ENCODE measurements at places on chromosomes 1 and 21. TPM values are rescaled to one million over a fixed set of nuclear protein-coding genes. Genes with fewer than 3 reads are reported as not detected.

DNA sequence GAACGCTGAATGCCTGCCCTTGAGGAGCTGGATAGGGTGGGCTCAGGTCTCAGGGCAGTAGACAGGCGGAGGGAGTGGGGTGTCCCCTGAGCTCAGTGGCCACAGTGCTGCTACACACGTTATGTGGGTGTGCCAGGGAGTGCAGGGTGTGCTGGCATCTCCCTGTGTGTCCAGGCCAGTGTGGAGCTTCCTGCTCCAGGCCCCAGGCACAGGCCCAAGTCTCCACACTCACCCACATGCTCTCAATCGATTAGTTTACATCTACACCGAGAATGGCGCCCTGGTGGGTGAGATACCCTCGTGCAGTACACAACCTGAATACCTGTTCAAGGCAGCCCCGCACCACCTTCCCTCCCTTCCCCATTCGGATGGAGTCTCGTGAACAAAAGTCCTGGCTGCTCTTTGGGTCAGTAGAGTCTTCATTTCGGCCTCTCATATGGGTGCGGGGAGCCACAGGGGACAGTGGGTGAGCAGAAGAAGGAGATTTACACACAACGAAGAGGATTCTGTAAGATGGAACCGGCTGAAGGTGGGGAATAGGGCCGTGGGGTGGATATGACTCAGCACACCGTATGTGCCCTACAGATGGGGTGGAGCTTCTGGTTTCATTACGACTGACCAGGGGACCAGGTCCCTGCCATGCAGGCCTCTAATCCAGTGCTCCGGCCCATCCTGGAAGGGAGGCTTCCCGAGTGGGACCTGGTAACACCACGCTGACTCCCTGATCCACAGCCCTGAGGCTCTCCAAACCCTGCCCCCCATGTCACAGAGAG lies 93.3 kb downstream of the SPSB1 start:
- DNase-seq: no peak

DNA sequence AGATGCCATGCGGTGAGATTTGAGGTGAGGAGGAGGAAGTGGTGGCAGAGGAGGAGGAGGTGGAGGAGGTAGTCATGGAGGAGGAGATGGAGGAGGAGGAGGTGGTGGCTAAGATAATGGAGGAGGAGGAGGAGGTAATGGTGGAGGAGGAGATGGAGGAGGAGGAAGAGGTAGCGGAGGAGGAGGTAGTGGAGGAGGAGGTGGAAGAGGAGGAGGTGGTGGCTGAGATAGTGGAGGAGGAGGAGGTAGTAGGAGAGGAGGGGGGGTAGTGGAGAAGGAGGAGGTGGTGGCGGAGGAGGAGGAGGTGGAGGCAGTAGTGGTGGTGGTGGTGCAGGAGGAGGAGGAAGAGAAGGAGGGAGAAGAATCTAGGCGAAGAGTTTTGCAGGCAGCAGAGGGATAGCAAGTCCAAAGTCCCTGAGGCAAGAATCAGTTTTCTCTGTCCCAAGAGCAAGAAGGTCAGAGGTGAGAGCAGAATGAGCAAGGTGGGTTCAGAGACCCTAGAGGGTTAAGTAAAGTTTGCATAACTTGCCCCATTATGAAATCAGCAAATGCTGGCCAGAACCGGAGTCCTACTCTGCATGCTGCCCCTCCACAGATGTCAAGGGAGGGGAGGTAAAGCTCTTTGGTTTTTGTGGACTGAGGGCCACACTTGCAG lies 38.9 kb upstream of the GNPAT start:
- DNase-seq: no peak

DNA sequence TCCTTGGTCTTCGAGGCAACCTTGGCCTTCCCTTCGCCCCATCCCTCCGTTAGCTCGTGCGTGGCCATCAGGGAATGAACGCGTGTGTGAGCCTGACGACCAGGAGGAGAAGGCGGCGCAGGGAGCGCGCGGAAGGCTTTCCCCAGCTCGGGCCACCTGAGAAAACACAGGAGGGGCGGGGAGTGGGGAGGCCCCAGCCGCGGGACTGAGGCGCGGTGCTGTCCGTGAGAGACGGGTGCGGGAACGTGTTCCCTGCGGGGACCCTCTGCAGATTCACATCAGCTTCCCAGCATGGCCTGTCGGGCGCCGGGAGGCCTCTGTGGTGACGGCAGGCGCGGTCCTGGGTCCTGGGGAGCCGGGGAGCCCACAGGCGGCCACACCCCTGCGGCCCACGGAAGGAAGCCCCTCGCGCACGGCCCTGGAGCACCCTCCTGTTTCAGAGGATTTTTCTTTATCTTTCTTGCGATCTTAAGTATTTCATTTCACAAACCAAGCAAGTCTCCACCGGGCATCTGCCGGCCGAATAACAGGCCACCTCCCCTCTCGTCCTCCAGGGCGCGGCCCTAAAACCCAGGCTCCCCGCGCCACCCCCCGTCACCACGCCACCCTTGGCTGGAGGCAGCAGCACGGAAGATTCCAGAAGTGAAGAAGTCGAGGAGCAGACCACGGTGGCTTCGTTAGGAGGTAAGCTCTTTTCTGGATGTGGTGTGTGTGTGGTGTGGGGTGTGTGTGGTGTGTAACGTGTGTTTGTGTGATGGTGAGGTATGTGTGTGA lies 66.3 kb downstream of the SLC19A1 start:
- DNase-seq: no peak

- DNase-seq: no peak
These were observed 40.0 kb upstream of the RHOU start for GRCh38 chr1:228695015-228695955.

GRCh38 chr1:4573526-4573925 lies 80.9 kb upstream of the AJAP1 start:
- no peak for DNase-seq

DNA sequence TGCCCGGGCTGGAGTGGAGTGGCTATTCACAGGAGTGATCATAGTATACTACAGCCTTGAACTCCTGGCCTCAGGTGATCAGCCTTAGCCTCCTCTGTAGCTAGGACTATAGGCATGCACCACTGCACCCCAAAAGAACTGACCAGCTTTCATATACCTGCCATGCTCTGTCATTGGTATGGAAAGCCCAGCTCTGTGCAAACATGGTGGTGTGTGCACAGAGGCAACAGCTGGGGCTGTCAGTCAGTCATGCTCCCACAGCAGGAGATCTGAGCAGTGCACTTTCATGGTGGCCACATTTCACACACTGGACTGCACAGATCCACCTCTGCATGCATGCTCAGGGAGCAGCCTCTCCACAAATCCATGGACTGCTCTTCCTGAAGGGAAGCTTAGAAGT lies 8.8 kb upstream of the JAK1 start:
- DNase-seq: no peak

DNA sequence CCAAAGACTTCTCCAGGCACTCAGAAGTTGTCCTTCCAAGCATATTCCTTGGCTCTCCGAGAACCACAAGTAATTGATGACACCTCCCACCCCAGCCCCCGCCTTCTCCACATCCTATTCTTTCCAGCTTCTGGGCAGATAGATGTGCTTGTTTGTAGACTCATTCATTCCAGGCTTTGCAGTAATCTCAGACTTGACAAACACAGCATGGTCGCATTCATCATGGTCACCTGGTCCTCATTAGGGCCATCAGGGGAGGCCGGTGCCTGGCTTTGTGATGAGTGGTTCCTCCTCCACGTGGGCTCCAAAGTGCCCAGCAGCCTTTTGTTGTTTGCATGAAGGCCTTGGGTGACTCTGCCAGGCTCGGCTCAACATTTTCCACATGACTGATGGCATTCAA lies 28.5 kb upstream of the KCNE2 start:
- no peak for DNase-seq

DNA sequence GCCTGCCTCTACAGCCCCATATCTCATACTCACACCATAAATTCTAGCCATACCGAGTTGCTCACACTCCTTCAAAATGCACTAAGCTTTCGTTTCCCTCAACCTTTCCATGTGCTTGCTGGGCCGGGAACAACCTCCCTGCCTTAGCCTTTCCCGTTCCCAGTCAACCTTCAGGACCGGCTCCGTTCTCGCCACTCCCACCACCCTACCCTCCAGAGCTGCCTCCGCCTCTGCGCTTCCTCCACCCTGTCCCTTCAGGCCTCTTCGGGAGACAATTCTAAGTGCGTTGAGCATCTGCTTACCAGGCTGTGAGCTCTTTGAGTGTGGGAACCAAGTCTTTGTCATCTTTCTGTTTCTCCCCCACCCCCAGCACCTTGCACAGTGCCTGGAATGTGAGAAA lies 31.6 kb downstream of the KCNN3 start:
- DNase-seq: no peak

DNA sequence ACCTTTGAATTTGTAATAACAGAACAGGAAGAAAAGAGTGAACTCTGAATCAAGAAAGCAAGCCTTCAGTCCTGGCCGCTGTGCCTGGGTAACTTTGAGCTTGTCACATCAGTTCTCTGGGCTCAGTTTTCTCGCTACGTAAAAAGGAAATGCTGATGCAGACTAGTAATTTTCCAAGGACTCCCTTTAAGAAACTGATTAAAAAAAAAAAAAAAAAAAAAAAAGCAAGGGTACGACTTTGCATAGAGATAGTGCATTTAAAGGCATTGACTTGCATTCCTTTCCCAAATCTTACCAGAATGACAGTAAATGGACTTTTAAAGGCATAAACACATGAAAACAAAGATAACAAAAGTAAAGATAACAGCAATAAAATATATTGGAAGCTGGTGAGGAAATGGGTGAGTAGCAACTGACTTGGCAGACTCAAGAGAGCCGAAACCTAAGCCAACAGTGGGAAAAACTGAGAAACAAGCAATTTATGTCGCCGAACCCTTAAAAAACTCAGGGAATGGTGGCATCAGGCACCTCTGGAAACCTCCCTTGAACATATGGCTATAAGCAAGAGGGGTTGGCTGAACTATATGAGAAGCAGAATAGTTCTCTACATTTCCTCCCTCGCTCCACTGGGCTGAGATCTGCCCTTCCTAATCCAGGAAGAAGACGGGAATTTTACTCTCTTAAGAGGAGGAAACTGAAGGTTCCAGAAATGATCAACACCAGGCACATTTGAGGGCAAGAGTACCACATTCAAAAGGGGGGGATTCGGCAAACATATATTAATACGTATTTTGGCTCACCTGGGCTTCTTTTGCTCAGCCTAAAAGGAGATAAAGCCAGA lies 189.2 kb downstream of the CDC7 start:
- no peak for DNase-seq

DNA sequence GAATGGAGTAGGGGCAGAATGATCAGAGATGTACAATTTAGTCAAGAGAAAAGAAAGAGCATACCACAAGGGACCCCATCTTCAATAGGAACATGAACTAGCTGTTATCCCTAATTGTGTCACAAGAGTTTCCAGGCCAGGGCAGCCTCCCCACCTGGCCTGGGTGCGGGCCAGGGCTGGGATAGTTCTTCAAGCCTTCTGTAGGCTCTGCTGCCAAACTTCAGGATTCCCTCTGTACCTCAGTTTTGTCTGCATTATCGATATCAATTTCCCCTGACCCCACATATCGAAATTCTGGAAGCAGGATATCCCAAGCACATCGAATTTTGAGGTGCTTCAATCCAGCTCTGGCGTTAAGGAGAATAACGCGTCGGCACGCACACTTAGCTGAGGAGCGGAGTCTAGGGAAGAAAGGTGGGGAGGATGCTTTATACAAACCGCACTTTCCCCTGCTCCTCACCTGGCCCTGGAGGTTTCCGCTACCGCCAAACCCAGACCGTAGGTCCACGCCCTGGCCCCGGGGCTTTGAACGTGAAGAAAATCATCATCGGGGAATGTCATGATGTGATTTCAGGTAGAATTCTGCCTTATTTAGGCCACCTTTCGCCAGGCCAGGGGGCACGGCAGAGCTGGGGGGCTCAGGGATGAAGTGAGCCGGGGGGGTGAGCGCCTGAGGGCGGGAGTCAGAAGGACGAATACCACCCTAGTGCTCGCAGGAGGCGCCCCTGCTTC lies 7.4 kb downstream of the HLX start:
- no peak for DNase-seq

DNA sequence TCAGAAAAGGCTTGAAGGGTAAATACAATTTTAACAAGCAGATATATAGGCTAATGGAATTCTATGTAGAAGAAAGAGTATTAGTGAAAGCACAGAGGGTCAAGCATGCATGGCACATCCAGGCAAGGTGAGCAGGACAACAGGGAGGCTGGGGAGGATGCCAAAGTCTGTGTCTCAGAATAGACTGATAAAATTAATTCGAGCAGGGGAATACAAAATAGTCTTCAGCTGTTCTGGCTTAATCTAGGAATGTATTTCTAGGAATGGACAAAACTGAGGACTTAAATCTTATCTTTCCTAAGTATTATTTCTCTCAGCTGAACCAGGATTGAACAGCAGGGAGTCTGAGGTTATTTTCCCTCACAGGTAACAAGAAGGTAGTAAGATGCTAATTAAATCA lies 35.2 kb downstream of the NVL start:
- no peak for DNase-seq

- DNase-seq: no peak
These were observed 47.3 kb upstream of the FGGY start for GRCh38 chr1:59249396-59250137.

GRCh38 chr1:111876631-111877030 lies 112.8 kb downstream of the KCND3 start:
- no peak for DNase-seq

DNA sequence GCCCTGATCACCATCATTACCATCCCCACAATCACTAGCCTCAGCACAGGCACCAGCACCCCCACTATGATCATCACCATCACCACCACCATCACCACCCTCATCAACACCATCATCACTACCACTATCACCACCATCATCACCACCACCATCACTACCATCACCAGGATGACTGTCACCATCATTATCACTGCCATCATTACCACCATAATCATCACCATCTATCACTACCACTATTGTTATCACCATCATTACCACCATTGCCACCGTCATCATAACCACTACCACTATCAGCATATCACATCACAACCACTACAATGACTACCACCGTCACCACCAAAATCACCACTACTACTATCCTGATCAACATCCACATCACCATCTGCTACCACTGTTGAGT lies 57.3 kb upstream of the CASZ1 start:
- no peak for DNase-seq

LAMC1 gene
- total RNA-seq: 90.3 TPM

AADACL3 gene
- total RNA-seq: 2.3 TPM

HEYL gene
- total RNA-seq: 3.5 TPM

PROK1 gene
- total RNA-seq: not detected

PTPN14 gene
- 93.6 TPM for total RNA-seq

ANXA9 gene
- total RNA-seq: 1.5 TPM

Data from H1 (cell line).